GM04504 (cell line): ENCODE measurements at places on chromosomes 1 and 21.

DNA sequence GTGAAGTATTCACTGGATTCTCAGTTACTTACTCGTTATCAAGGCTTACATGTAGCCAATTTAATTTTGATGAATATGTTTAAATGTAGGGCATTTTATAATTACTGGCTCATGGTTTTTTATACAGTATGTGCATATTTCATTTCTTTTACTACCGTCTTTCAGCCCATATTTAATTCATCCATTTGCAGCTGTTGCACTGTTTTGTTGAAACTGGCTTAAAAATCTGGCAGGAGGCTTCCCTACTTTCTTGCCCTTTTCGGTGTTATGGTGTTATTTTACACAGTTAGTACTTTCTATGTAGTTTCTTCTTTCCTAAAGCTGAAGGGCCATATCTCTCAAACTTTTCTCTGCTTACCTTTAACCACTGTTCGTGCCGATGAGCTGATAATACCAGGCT lies 54.2 kb downstream of the ITSN1 start:
- no peak for DNase-seq

DNA sequence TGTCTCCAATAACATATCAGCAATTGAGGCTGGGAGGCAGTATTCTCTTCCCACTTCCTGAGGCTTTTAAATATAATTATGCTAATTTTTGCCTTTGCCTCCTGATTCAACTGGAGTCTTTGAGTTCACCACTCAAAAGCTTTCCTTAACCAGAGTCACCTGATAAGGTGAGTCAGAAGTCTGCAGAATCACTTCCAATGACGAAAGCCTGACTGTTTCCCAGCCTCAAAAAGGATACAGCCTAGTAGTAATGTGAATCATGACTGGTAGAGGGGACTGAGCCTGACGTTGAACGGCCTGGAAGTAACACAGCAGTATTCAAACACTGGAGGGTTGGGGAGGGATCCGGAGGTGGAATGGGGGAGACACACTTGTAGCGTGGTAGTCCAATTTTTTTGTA lies 10.4 kb upstream of the MRPL9 start:
- no peak for DNase-seq

DNA sequence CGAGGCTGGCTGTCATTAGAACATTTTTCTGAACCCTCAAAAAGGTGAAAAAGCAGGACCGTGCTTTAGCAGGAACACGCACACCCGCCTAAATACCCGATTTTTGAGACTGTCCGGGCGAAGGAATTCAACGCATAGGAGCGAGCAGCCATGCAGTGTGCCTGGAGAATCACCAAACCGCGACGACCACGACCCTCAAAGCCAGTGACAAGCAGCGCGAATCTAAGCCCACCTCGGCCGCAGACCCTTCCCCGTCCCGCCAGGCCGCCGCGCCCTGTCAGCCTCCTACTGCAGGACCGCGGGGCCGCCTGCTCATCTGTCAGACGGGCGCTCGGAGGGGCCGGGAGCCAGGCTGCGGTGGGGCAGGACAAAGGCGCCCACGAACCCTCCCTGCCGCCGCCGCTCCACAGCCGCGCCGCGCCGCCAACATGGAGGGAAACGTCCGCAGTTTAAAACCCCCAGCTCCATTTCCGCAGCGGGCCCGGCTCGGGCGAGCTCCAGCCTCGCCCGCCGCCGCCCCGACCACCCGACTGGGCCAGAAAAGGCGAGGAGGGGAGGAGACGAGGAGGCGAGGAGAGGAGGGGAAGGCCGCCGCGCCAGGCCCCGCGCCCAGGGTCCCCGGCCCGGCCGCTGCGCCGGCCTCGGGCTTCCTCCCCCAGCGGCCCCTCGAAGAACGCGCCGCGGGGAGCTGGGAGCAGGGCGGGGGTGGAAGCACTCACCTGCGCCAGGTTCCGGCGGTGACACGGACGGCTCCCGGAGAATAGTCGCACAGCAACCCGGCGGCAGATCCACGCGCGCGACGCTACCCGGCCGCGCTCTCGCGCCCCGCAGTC lies at the start of gene LBR:
LBR (minus strand) TSS at position 804 of the 833 bp plus-strand sequence. CDS start 3,963 bp downstream, outside the sequence.
- no peak for DNase-seq

GRCh38 chr1:1021010-1021919 lies 1.3 kb downstream of the AGRN start:
- DNase-seq = no peak

GRCh38 chr1:92792340-92792782 lies 7.5 kb upstream of the EVI5 start:
- no peak for DNase-seq

DNA sequence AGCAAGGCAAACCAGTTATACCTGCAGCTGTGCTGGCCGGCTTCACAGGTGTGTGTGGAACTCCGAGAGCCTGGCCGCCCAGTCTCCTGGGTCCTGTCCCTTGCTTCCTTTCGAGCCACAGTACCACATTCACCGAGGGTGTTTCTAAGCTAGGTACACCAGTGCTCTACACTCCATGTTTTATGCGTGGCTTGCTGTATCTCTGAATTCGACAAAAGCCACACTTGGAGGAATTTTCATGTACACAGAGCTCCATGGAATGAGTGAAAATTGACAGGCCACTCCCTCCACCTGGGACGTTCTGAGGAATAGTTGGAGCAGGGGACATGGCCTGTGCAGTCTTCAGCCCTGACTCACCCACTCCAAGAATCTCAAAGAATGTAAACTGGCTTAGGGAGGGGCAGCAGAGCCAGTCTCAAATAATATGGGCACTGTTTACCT lies 14.0 kb downstream of the ETS2 start:
- no peak for DNase-seq

- DNase-seq = no peak
Measured at GRCh38 chr1:32868085-32868484, 2.6 kb downstream of the FNDC5 start.

DNA sequence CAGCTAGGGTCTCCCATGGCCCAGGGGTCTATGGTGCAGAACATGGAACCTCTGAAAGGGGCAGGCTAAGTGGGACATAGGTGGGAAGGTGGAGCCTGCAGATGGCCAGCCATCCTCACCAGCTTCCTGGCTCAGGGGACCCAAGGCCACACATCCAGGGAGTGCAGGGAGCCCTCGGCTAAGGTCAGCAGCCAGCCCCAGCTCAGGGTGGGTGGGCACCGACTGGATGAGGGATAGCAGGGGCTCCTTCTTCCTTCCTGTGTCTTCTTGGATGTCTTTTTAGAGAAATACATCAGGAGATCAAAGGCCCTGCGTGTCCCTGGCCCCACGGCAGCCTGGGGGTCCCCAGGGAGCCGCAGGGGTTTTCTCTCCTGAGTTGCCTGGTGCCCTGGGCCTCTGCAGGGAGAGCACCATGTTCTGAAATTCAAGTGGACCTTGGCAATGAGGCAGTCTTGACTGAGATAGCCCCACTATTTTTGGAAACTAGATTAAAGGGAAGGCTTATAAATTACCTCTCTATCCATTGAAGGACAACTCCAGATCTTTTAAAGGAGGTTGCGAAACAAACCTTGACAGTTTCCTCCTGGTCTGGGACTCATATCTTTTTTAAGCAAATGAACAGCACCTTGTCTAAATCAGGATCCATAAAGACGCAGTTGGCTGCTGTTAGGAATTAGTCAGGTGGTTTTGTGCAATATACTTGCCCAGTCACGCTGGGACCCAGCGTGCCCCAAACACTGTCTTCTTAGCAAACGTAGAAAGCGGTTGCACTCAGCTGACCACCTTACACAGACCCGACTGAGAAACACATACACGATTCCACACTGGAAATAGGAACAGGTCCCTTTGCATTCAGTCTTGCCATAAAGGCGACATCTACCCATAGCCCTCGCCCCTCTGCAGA lies 242.3 kb downstream of the TOMM20 start:
- no peak for DNase-seq

GRCh38 chr1:156641761-156642264 lies at the start of gene BCAN:
BCAN (plus strand) TSS chr1:156642117; CDS start chr1:156646055, 3,938 bp downstream.
- DNase-seq = no peak

GRCh38 chr21:31531967-31532366 lies 127.5 kb upstream of the SOD1 start:
- no peak for DNase-seq

GRCh38 chr1:57423135-57423655 lies 665 bp downstream of the DAB1 start:
- no peak for DNase-seq

DNA sequence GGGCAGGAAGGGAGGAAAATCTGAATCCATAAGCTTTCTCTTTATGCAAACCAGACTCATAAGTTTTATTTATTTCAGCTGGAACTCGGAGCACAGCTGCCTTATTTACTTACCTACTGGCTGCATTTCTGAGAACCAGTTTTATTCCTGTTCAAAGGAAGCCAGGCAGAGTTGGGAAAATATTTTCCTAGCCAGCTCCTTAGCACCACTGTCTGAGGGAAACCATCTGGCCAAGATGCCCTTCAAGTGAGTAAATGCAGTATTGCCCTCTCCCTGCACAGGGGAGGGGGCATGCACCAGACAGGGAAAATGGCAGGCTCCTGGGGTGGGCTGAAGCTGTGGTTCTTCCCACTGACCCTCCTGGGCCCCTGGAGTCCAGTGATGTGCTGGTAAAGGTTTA lies 28.9 kb upstream of the FMOD start:
- no peak for DNase-seq

DNA sequence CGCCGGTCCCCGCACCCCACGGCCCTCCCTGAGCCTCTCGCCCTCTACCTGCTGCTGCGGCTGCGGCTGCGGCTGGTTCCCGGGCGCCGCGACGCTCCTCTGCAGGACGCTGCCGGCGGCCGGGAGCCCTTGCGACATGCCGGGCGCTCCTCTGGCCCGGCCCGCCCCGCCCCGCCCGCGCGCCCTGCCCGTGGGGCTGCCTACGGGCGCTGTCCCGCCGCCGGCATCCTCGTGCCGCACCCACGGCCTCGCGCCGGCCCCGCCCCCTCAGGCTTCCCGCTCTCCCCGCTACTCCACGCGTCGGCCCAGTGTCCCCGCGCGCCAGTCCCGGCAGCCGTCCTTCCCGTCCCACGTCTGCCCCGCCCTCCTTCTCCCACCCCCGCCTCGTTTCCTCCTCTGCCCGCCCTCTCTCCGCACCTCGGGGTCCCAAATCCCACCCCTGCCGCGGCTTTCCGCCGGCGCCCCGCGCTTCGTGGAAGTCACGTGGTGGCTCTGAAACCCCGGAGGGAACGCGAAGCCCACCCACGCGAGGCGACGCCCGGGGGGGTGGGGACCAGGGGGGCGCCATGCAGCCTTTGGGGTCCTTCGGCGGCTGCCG lies at the start of gene BATF3:
BATF3 (minus strand) TSS at position 216 of the 598 bp plus-strand sequence; CDS start at position 138, 78 bp downstream.
- DNase-seq = no peak

- no peak for DNase-seq
Measured at GRCh38 chr1:36349839-36350238, 26.4 kb upstream of the EVA1B start.

- no peak for DNase-seq
Measured at GRCh38 chr21:21740207-21740606, 742.0 kb downstream of the NCAM2 start.

GRCh38 chr1:167197692-167198091 lies 23.0 kb upstream of the POU2F1 start:
- no peak for DNase-seq

DNA sequence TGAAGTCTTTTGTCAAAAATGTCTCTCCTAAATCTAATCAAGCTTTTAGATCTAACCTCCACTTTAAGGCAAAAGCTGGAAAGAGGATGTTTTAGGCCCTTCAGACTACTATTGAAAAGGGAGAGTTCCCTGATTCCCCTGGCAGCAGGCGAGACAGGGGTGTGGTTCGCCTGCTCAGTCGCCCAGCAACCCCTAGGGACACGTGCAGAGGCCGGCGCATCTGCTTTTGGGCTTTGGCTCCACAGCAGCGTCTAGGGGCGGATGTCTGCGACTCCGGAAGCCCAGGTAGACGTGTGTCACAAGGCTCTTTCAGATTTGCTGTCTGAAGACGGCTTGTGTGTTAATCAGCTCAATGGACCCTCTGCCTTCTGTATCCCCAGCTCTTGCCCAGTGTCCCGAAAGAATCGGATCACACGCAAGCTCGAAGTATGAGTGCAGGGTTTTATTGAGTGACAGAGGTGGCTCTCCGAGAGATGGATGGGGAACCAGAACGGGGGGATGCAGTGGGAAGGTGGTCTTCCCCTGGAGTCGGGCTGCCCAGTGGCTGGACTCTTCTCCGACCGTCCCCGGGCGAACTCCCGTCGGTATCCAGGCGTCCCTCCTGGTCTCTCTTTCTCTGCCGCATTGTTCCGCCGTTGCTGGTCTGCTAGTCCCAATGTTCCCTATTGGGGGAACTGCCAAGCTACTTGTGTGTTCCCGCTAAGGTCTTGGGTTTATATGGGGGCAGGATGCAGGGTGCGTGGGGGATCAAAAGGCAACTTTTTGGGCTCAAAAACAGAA lies 45.5 kb downstream of the OLFML2B start:
- DNase-seq = no peak

DNA sequence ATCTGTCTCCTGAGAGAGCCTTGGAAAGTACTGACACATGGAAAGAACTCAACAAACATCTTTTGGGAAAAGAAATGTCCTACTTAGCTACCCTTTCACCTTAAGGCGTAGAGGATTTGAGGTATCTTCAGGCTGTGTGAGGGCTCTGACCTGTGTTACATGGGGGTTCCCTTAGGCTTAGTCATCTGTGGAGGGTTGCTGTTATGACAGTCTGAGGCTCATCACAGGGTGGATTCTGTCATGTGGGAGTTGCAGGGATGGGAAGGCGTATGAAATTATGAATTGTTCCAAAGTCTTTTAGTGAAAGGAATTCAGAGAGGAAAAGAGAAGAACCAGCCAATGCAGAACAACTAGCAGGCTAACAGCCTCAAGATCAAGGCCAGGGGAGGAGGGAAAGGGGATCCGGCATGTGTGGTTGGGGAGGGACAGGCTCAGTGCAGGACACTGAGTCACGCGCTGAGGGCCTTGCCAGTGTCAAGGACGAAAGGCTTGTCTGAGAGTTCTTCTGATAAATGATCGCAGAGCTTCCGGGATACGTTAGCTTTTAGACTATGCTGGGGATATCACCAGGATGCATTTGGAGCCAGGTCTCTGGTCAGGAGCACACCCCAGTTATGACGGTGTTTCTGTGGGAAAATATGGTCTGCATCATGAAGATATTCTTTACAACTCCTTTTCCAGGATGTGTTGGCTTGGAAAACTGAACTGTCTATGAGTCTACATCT lies 24.6 kb upstream of the PLA2G2C start:
- DNase-seq = no peak

DNA sequence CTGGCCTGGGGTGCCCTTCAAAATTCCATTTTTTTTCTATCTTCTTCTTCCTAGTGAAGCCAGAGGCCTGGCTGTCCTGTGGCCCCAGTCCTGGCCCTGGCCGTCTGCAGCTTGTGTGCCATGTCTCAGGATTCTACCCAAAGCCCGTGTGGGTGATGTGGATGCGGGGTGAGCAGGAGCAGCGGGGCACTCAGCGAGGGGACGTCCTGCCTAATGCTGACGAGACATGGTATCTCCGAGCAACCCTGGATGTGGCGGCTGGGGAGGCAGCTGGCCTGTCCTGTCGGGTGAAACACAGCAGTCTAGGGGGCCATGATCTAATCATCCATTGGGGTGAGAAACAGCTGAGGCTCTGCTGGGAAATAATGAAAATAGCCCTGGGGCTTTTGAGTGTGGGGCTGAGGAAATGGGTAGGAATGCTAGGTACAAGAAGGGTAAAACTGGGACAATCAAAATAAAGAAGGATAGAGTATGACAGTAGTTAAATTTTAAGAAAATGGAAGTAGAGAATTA lies 2.1 kb downstream of the CD1E start:
- DNase-seq = no peak

GRCh38 chr1:243946946-243947345 lies 96.9 kb upstream of the AKT3 start:
- no peak for DNase-seq
